Brain microvascular endothelial cell (primary cell): ENCODE measurements at places on chromosomes 1 and 21.

DNA sequence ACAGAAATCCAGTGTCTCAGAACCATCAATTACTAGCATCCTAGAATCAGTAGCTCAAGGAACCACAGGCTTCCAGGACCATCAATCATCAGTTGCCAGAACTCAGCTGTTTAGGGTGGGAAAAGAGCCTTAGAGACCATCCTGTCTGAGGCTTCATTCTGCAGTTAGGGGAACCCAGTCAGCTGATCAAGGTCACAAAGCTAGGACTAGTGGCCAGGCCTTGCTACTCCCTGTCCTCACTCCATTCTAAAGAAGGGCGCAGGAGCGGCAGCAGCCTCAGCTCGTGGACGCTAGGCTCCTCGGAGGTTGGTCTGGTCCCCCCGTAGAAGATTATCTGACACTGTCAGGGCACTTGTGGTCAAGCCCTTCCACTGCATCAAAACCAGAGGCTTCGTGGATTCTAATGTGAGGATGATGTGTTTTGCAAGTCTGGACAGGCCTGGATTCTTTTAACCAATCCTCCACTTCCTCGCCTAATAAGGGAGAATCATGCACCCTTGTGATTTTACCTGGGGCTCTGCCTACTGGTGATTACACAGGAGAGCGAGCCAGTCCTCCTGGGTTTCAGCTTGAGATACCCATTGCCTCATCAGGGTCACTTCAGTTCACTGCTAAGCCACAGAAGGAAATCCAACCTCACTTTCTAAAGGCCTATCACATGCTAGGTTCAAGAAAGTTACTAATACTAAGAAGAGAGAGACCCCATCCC lies 41.7 kb upstream of the IFFO2 start:
- DNase-seq: no peak

GRCh38 chr1:162033428-162033827 lies 9.8 kb upstream of the OLFML2B start:
- no peak for DNase-seq

DNA sequence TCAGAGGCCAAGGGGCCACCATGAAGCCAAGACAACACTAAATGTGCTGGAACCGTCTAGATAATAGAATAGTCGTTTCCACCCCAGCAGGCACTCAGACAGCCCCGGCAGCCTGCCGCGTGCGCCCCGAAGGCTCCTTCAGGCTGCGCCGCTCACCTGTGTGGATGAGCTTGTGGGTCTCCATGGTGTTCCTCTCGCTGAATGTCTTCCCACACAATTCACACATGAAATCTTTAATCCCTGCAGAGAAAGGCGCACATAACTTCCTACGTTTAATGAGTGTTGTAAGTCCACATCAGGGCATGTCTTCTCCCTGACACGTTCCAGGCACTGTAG lies 43.7 kb upstream of the RIPK4 start:
- DNase-seq: no peak

DNA sequence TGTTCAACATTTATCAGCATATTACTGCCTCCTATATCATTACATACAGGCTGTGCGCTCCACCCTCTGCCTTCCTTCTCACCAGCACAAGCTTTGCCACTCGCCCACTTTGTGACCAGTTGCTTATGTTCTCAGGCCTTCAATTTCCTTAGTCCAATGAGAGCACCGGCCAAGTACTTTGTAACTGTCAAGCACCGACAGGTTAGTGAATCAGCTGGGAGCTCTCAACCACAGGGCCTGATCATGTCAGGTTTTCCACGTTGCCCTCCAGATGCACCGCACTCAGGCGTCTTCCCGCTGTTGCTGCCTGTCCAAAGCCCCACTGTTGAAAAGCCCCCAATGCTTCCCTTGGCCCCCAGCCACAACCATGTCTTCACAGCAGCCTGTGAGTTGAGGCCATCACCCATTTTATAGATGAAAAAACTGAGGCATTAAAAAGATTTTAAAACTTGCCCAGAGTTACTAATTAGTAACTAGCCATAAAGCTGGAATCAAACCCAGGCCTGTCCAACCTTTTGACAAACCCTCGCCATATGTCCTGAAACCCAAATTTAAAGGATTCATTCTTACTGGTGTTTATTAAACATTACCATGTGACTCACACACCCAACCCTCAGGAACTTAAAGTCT lies 3.4 kb upstream of the KCNN3 start:
- no peak for DNase-seq

- DNase-seq: no peak
Observed at GRCh38 chr1:119254067-119254720, 113.7 kb upstream of the WARS2 start.

GRCh38 chr1:68321084-68321685 lies 88.9 kb upstream of the WLS start:
- peak; percentile 57 for DNase-seq

GRCh38 chr1:59752556-59753414 lies 62.0 kb upstream of the HOOK1 start:
- DNase-seq: no peak

DNA sequence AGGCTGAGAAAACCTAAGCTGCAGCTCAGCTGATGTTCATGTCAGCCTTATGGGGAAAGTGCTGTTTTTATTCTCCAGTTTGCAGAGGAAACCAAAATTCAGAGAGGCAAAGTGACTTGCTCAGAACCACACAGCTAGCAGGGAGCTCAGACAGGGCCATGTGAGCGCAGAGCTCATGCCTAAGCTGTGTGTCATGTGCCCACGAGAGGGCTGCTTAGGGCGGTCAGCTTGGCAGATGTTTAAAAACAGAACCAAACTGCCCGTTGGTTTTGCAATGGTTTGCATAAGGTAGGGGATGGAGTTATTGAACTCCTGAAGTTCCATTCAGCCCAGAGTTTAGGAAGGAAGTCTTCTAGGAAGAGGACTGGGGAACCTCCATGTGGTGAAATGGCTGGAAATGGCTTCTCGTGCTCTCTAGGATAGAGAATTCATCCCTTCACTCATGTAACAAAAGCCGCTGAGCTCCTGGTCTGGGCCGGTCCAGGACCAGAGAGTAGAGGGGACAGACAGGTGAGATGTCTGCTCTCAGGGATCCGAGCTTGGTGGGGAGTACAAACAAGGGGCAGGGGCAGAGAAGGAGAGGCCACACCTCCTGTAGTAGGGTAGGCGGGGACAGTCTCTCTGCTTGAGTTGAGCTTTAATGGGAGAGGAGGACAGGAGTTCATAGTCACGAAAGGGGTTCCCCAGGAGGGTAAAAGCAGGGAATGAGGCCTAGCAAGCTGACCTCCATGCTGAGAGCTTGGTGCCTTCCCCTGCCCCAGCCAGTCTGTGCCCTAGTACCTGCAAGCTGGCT lies 46.9 kb downstream of the ARHGEF10L start:
- DNase-seq: peak; percentile 62

- no peak for DNase-seq
Observed at GRCh38 chr1:26034504-26035202, 11.3 kb downstream of the SLC30A2 start.

DNA sequence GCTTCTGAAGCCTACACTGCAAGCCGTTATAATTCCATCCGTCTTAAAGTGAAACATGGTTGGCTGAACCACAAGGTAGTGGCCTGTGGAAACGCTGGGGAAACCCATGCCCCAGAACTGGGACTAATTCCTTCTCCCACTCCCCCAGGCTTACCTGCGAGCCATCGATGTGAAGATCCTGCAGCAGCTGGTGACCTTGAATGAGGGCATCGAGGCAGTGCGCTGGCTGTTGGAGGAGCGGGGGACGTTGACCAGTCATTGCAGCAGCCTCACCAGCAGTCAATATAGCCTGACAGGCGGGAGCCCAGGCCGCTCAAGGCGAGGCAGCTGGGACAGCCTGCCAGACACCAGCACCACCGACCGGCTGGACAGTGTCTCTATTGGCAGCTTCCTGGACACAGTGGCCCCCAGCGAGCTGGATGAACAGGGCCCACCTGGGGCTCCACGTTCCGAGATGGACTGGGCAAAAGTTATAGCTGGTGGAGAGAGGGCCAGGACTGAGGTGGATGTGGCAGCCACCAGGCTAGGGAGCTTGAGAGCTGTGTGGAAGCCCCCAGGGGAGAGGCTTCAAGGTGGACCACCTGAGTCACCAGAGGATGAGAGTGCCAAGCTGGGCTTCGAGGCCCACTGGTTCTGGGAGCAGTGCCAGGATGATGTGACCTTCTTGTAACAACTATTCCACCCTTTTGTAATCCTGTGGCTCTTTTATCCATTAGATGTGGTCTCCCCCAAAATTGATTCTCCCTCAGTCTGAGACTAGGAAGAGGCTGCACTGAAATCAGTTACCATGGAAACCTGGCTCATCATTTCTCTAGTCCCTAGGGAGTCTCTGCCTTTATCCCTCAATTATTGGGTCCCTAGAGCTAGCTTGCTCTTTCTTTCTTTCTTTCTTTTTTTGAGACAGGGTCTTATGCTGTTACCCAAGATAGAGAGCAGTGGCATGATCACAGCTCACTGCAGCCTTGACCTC lies 16.7 kb downstream of the LURAP1 start:
- DNase-seq: no peak

- no peak for DNase-seq
Observed at GRCh38 chr1:236575523-236575922, 28.8 kb downstream of the HEATR1 start.

- no peak for DNase-seq
Observed at GRCh38 chr1:9297831-9298230, 5.1 kb downstream of the SPSB1 start.

DNA sequence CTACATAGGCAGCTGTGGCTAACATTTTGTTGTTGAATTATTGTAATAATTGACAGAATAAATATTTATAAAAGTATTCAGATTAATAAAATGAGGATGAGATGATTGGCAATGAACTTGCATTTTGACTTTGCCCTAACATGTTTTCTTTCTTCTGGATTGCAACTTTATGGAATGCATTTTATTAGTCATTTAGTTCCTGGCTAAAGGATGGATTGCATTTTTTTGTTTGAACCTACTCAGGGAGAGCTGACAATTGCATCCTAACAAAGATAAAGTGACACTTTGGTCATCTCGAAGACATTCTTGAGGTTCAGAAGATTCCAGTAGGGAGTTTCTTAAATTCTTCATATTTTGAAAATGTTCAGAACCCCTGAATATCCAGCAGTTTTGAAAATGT lies 37.5 kb downstream of the PGM1 start:
- no peak for DNase-seq

DNA sequence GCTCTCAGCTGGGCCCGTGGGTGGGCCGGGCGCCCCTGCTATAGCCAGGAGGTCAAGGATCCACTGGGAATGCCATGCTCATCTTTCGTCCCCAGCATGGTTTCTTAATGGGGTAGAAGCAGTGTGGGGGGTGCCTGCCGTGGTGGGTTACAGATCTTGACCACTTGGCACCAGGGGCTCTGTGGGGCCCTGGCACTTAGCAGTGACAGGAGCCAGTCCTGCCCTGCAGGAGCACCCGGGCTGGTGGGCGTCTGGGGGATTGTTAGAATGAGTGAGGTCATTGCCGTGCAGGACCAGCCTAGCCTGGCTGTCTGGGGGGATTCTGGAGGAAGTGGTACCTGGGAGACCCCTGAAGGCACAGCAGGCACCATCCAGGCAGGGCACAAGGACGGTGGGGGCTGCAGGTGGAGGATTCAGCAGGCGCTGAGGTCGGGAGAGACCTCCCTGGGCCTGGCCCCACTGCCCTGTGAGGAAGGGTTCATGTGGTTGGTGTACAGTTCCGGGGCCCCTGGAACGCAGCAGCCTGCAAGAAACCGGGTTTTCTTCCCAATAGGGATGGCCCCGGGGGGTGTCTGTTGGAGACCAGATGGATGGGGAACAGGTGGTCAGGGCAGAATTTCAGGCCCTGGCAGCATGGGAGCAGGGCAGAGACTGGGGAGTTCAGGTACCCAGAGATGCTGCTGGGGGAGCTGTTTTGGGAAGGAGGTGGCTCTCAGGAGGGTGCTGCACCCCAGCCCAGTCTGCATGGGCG lies 4.8 kb downstream of the AIRE start:
- no peak for DNase-seq

GRCh38 chr1:96588416-96588995 lies 133.1 kb upstream of the PTBP2 start:
- no peak for DNase-seq
